ENCODE measurements at places on chromosomes 4 and X. TPM values are rescaled to one million over a fixed set of nuclear protein-coding genes. Genes with fewer than 3 reads are reported as not detected.

Gene SMIM31
- total RNA-seq, result not detected

Gene MAGT1
- 30.2 TPM for total RNA-seq

Gene DUSP21
- total RNA-seq, result not detected

Gene TMEM47
- total RNA-seq, result not detected

Gene ASB9
- not detected for total RNA-seq

Gene RTL9
- not detected for total RNA-seq

Gene CHIC2
- 28.9 TPM for total RNA-seq

Gene GJB1
- not detected for total RNA-seq

Gene ZDHHC15
- total RNA-seq, result not detected

Gene KLB
- total RNA-seq, result not detected

Gene AREG
- total RNA-seq, result not detected

Gene SHOX
- total RNA-seq, result not detected

Gene MAGEA1
- total RNA-seq, result not detected

Gene ABCG2
- not detected for total RNA-seq

Gene CENPVL3
- total RNA-seq, result not detected

Gene ANK2
- 1.8 TPM for total RNA-seq

Gene APLN
- not detected for total RNA-seq

Gene MAOA
- total RNA-seq, result not detected

Gene REELD1
- not detected for total RNA-seq

Gene POLN
- 3.5 TPM for total RNA-seq

Gene SPANXB1
- not detected for total RNA-seq

Gene TRIM2
- 0.29 TPM for total RNA-seq

Gene NPY2R
- total RNA-seq, result not detected

Gene CXorf38
- 15.9 TPM for total RNA-seq

Gene BANK1
- not detected for total RNA-seq

Gene NAP1L3
- total RNA-seq, result not detected

Gene TBC1D9
- total RNA-seq, result 10.4 TPM

Gene ADGRL3
- not detected for total RNA-seq

Gene WWC2
- not detected for total RNA-seq

Gene CLCN4
- 10.2 TPM for total RNA-seq

Gene CSTF2
- 30.0 TPM for total RNA-seq

Gene PRRG3
- not detected for total RNA-seq

Gene TASL
- not detected for total RNA-seq

Gene PLAC1
- not detected for total RNA-seq

Gene TMEM31
- 0.53 TPM for total RNA-seq

Gene RAB40A
- 0.38 TPM for total RNA-seq

Gene MTMR8
- 6.4 TPM for total RNA-seq

Gene IL13RA1
- not detected for total RNA-seq

Gene CRMP1
- not detected for total RNA-seq

Gene SPARCL1
- total RNA-seq, result not detected

Gene GUCY1A1
- total RNA-seq, result not detected

Gene LRRC66
- total RNA-seq, result 0.25 TPM

Gene FAM184B
- not detected for total RNA-seq

Gene TLR7
- total RNA-seq, result 11.4 TPM

Gene MAGEA10
- total RNA-seq, result not detected

Gene STOX2
- total RNA-seq, result 0.53 TPM

Gene CFAP47
- total RNA-seq, result not detected

Gene VCX3B
- not detected for total RNA-seq

Gene SLC49A3
- not detected for total RNA-seq

Gene RPS6KA3
- total RNA-seq, result 34.3 TPM

Gene MAGEB1
- not detected for total RNA-seq

Gene EGFL6
- not detected for total RNA-seq
